ENCODE measurements at places on chromosomes 11 and 22. TPM values are rescaled to one million over a fixed set of nuclear protein-coding genes. Genes with fewer than 3 reads are reported as not detected.
A peak's percentile ranks its signal among the peaks of the same experiment; 100 is the strongest.

DNA sequence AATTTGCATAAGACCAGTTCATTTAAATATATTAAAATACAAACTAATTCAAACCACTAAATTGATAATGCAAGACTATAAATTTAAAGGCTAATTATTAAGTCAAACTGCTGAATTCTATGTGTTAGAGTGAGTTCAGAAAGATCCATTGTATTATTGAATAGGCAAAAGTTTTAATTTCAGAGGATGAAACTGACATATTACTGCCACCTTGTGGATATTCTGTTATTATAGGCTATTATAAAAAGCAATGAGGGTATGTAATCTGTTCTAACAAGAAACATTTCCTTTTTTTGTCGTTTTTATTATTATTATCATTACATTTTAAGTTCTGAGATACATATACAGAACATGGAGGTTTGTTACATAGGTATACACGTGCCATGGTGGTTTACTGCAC, 20.9 kb upstream of the NAALAD2 start:
- DNase-seq: peak; percentile 3
- no peak overlapping the region for H3K27ac ChIP-seq
- no peaks in the 10 kb centered on the region for H3K4me1 ChIP-seq
- H3K4me3 ChIP-seq: no peak overlapping the region
- H3K27me3 ChIP-seq: no peaks in the 10 kb centered on the region

DNA sequence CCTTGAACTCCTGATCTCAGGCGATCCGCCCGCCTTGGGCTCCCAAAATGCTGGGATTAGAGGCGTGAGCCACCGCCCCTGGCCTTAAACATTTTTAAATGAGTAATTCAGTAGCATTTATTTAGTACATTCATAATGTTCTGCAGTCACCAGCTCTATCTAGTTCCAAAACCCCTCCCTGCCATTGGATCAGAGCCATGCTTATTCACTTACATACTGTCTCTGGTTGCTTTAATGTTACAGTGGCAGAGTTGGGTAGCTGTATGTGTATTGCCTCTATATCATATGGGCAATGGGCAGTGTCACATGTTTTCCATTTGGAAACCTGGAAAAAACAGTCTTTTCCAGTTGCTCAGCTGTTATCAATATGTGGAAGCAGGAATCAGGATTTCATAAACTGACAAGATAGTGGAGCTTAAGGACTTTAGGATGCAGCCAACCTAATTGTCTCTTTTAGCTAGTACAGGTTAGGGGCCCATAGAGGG, 10.5 kb downstream of the COA4 start:
- peaks cover 39% of the 10 kb centered on the region for H3K36me3 ChIP-seq
- peaks cover 12% of the 10 kb centered on the region for H3K4me1 ChIP-seq
- H3K4me3 ChIP-seq: no peak overlapping the region
- peak overlapping the region; percentile 74 for H3K27ac ChIP-seq
- no peaks in the 10 kb centered on the region for H3K27me3 ChIP-seq
- peak; percentile 67 for DNase-seq

The SEPTIN5 gene
- polyA plus RNA-seq: 113 TPM

The CARNS1 gene
- 77.5 TPM for polyA plus RNA-seq

DNA sequence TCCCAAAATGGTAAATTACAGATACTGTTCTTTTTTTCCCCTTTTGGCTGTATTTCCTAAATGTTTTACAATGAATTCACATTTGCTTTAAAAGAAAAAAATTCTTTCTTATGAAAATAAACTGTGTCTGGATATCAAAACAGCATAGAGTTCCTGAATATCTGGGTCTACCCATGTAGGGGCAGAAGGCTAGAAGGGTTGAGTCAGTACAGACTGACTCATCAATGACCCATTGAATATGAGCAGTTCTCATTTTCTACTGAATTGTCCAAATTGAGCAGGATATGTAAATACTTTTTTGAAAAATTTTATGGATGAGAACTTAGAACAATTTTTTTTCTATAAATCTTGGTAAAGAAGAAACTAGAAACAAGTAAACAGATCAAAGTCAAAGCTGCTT, 16.3 kb upstream of the C11orf87 start:
- H3K4me1 ChIP-seq: no peaks in the 10 kb centered on the region
- H3K27me3 ChIP-seq: no peaks in the 10 kb centered on the region
- H3K36me3 ChIP-seq: no peaks in the 10 kb centered on the region
- no peak for DNase-seq

- no peak overlapping the region for H3K4me3 ChIP-seq
- H3K4me1 ChIP-seq: no peaks in the 10 kb centered on the region
- H3K27me3 ChIP-seq: no peaks in the 10 kb centered on the region
- H3K27ac ChIP-seq: no peak overlapping the region
Measured at GRCh38 chr11:3109434-3109833, 52.2 kb upstream of the CARS1 start.

The TRIM49 gene
- not detected for polyA plus RNA-seq

- peak; percentile 61 for DNase-seq
Measured at GRCh38 chr22:29071261-29072045, 1.4 kb upstream of the KREMEN1 start.

The SCT gene
- 126 TPM for polyA plus RNA-seq

The OR2D2 gene
- polyA plus RNA-seq: not detected

Data from muscle of leg (tissue), 16 donors.